NCI-H2171 (cell line): ENCODE measurements at places on chromosomes 5 and 9.

GRCh38 chr5:74243634-74244033 lies 396.9 kb downstream of the ENC1 start:
- peak; percentile 57 for DNase-seq

GRCh38 chr9:18429070-18429469 lies 44.9 kb upstream of the ADAMTSL1 start:
- no peak for DNase-seq

DNA sequence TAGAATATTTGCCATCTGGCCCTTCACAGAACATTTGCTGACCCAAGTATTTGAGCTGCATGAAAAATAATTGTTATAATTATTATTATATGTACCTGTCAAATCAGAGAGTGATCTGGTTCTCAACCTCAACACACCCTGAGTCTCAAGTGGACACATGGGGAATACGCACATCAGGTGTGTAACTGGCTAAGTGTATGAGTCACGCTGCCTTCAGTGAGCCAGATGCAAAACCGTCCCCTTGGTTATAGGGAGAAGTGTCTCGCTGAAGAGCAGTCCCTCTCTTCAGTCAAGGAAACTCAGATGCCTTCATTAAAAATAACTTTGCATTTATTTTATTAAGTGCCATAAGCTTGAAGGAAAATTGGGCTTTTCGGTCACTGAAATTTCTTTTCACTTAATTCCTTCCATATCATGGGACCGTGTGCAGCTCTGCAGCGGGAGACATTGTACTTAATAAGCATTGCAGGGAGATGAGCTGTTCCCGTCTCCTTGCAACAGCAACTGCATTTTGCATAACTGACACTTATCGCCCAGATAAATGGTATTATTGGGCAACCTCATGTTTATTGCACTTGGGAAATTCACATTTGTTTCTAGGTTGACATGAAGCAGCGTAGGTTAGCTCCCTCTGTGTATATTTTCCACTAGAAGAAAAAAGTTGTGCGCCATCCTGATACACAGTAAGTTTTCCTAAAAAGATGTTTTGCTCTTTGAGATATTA lies 512.3 kb upstream of the DAP start:
- no peak for DNase-seq

DNA sequence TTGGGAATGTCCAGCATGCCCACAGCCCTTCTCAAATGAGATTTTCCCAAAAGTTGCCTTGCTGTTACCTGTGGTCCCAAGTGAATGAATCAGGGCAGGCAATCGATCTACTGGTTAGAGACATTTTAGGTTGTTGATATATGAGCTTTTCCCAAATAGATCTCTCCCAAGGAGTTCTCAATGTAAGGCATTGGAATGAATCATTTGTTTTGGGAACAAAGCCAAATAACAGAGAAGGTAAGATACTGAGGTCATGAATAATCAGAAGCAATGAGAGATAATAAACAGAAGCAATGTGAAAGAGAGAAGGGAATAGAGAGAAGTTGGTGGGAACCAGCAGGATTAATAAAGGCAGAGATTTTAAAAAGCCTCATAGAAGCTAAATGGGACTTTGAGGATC lies 93.6 kb upstream of the FER start:
- DNase-seq: no peak

DNA sequence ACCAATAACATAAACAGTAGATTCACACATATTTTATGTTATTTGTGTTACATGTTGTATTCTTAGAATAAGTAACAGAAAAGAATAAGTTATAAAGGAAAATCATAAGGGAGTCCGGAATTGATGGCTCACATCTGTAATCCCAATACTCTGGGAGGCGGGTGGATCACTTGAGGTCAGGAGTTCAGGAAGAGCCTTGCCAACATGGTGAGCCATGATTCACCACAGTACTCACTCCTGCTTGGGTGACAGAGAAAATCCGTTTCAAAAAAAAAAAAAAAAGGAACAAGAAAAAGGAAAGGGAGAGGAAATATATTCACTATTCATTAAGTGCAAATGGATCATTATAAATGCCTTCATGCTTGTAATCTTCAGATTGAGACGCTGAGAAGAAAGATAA lies 533.3 kb upstream of the CDH9 start:
- no peak for DNase-seq

DNA sequence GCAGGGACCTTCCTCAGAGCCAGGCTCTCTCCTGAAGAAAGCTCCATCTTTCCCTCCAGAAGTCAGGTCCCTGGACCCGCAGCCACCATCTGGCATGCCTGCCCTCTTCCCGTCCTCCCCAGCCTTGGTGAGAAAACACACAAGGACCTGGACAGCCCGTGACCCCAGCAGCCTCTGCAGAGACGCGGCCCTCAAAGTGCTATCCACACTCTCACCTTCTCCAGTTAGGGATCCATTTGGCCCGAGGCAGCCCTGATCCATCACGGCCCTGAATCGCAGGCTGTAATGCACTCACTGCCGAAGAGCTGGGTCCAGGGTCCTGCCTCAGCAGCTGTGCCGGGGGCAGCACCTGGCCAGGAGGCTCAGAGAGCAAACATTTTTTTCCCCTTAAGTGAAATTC lies 185.1 kb downstream of the OLFM1 start:
- DNase-seq: no peak

GRCh38 chr9:5553211-5553610 lies 42.9 kb downstream of the PDCD1LG2 start:
- no peak for DNase-seq

DNA sequence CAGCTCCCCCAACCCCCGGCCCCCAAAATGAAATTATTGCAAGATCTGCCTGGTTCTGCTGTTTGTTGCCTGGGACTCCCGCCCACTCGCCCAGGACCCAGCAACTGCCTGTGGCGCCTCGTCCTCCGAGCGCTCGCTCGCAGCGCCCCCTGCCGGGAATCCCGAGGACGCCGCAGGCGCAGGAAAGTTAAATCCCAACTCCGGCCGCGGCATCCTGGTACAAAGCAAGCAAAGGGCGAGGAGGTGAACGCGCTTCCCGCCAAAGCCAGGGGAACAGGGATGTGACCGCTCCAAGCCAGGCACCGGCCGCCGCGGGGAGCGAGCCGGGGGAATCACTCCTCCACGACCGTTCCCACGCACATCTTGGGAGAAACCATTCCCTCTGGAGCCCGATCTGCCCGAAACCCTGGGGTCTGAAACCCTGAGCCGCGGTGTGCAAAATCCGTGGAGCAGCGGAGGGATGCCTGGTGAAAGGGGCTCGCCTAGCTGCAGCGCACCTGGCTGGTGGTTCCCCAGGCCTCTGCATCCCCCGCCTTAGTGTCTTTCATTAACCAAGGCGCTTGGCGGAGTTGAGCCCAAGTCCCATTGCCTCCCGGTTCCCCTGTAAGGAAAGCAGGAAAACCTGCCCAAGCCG lies 1.3 kb downstream of the SEMA5A start:
- DNase-seq: peak; percentile 12

DNA sequence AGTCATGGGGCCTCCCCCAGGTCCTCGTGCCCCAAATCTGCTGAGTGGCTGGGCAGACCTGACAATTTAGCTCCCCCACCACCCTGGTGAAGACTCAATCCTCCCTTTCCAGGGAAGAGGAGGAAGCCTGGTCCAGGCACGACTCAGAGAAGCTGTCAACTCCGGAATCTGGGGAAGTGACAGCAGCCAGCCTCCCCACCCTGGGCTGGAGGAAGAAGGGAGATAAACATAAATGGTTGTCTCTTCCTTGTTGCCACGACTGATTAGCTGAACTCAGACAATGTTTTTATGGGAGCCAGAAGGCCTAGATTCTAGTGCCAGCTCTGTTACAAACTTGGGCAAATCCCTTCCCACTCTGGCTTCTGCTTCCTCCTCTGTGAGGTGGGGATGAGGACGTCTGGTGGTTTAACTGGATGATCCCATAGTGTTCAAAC lies 15.4 kb downstream of the CCDC69 start:
- no peak for DNase-seq

- no peak for DNase-seq
These were observed 132.6 kb downstream of the PDZD2 start for GRCh38 chr5:31771500-31771899.

DNA sequence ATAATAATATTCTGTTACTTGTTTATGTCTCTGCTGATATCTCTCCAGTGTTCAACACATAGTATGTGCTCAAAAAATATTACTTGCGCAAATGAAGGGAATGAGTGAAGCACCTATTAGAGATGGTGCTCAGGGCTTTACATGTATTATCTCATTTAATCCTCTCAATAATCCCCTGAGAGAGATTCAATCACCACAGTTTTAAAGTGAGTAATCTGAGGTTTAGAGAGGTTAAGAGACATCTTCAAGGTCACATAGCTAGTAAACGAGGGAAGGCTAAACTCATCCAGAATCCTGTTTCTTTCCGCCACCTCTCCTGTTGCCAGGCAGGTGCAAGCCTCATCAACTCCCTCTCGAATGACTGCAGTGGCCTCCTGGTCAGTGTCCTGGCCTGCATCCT lies 82.0 kb downstream of the UGCG start:
- DNase-seq: no peak

DNA sequence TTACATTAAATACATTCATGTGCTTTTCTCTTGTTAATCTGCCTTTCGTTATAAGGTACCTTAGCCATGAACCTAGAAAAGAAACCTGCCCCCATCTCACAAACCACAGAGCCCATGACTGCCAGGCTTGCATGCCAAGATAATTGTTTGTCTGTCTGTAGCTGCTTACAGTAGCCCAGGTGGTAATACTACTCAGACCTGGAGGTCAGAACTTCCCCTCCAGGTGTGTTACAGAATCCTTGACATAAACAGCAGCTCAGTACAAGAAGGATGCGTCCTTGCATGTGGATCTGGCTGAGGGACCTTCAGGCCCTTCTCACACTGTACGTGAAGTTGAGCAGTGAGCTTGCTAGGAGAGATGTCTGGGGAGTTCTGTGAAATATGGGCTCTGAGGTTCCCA lies 291.4 kb downstream of the CSNK1G3 start:
- DNase-seq: no peak

GRCh38 chr5:38923661-38924451 lies 78.0 kb downstream of the OSMR start:
- DNase-seq: no peak

DNA sequence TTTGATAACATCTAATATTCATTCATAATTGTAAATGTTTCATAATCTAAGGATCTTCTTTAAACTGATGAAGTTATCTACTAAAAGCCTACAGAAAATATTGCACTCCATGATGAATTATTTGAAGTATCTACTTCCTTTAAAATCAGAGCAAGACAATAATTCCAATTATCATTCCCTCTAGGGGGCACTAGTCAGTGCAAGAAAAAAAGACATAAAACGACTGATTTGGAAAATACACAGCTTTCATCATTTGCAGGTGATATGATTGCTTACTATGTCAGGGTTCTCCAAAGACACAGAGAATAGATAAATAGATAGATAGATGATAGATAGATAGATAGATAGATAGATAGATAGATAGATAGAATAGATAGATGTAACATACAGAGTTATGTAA lies 13.5 kb upstream of the GRM6 start:
- no peak for DNase-seq

DNA sequence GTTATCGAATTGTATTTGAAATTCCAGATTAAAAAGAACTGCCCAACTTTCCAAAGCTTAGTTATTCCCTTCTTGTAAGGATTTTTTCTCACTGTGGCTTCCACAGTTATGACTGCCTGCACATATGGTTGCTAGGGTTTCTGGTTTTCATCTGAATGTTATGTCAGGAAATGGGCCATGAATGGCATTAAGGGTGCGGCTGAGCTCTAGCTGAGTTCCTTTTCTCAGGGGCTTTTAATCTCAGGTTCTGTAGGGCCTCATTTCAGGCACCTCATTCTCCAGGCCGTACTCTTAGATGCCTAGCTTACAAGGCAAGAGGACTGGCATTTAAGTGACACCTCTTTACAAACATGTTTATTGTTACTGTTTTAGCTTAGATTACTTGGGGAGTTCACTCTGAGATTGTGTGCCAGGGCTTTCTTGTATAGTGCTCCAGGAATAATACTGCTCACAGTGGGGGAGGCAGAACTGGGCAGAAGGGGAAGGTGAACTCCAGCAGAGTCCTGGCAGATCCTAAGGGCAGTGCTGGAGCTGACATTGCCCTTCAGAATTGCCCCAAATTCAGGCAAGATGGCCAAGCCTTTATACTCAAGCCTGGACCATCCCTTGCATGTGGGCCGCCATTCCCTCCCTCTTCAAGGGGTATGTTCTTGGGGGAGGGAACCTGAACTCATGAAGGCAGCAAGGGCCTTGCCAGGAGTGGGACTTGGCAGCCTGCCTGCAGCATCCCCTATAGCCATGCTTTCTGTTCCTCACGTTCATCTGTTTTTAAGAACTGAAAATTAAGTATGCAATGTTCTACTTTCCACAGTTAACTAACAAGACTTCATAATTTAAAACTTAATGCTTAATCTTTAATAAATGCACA lies 111.5 kb downstream of the KDM4C start:
- DNase-seq: no peak

DNA sequence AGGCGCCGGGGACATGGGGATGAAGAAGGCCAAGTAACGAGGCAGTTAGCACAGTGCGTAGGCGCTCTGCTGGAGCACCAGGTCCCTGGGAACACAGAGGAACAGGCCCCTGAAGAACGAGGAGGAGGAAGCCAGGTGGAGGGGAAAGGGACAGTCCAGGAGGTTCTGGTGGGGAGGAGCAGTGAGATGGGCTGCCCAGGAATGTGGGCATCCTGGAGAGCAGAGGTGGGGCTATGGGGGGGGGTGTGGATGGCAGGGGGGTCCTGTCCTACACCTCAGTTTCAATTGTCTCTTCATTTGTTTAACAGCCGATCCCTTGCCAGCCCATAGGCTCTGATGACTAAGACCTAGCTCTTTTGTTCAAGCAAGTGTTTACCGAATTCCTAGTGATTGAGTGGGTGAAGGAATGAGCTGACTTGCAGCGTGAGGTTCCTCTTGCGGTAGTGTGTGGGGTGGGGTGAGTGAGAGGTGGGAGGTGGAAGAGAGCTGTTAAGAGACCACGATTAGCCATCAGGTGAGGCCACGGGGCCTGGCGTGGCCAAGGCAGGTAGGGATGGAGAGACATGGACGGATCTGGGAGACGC lies 8.4 kb upstream of the PHYHD1 start:
- DNase-seq: no peak

- no peak for DNase-seq
These were observed 243.4 kb upstream of the PIK3R1 start for GRCh38 chr5:67971971-67972821.

- DNase-seq: no peak
These were observed 28.7 kb upstream of the MEGF9 start for GRCh38 chr9:120742951-120743416.

- DNase-seq: no peak
These were observed 238.1 kb downstream of the ROR2 start for GRCh38 chr9:91711755-91712601.

DNA sequence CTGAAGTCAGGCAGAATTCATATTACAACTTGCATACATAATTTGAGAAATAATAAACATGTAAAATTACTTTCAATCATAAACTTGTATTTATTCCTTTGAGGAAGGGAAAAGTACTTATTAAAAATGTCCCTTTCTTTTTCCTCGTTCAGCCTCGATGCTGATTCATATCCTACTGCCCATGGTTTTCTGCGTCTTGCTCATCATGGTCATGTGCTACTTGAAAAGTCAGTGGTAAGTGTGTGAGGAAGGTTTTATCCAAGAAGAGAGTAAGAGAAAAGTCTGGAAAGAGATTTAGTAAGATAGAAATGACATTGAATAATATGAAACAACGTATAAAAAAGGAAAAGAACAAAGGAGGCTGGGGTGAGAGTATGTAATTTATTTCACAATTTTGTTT lies 85.9 kb downstream of the OSMR start:
- DNase-seq: no peak

GRCh38 chr5:78809444-78809843 lies 160.9 kb upstream of the LHFPL2 start:
- no peak for DNase-seq
